ENCODE measurements at places on chromosomes 4 and X.

DNA sequence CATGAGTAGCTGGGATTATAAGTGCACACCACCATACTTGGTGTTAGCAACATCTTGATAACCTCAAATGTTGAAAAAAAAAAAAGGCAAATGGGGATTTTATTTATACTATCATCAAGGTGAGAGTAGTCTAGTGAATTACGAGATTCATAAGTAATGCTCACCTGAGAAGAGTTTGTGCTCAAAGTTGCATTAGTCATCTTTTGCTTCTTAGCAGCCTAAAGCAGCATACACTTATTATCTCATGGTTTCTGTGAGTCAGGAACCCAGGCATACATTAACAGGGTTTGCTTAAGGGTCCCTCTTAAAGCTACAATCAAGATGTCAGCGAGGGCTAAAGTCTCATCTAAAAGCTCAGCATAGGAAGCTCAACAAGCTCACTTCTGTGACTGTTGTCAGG lies 8.2 kb upstream of the EXOSC9 start:
- DNase-seq = no peak

GRCh38 chrX:99413317-99413716 lies 996.8 kb downstream of the PCDH19 start:
- no peak for DNase-seq

DNA sequence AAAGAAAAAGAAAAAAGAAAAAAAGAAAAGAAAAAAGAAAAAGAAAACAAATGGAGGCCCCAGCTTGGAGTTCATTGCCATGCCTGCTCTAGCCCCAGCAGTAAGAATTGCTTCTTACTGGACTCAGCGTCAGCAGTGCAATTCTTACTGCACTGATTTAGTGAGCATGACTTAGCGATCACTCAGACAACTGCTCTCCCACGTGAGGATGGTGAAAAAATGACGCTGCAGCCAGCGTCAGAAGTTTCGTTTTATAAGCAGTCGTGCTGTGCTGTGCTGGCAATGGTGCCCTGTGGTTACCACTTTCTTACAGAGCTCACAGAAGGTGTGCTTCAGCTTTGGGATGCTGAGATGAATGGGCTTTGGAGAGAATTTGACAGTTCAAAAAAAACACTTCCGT lies 68.3 kb upstream of the DDX3X start:
- no peak for DNase-seq

- DNase-seq = no peak
These were observed 239.0 kb upstream of the HTR2C start for GRCh38 chrX:114344756-114345349.

- DNase-seq = no peak
These were observed 32.9 kb downstream of the STIM2 start for GRCh38 chr4:26893491-26893890.

GRCh38 chr4:41992967-41993857 lies 2.9 kb downstream of the SLC30A9 start:
- DNase-seq = no peak

- DNase-seq = no peak
These were observed 653.0 kb upstream of the BOD1L1 start for GRCh38 chr4:14280567-14280966.

GRCh38 chrX:2871831-2872230 lies 43.1 kb downstream of the GYG2 start:
- DNase-seq = no peak

DNA sequence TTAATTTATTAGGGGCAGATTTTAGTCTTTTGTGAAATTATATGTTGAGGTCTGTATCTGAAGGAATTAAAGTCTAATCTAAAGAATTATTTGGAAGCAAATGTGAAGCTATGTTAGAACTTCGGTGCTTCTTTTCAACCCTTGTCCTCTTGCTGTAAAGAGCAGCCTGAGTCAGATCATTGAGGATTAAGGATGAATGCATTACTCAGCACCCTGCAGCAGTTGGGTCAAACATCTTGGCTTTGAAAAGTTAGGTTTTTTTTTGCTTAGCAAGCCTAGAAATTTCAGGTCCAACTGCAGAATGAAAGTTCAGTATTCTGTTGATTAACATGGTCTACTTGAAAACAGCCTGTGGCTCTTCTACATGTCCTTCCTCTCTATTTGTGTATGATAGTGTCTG lies 57.6 kb downstream of the SLC4A4 start:
- DNase-seq = no peak

GRCh38 chr4:99983289-99983943 lies 33.3 kb upstream of the H2AZ1 start:
- no peak for DNase-seq

- no peak for DNase-seq
These were observed 145.1 kb downstream of the ANTXR2 start for GRCh38 chr4:79927931-79928330.

- DNase-seq = no peak
These were observed 133.6 kb downstream of the CBLL2 start for GRCh38 chrX:22406201-22406737.

GRCh38 chr4:91894006-91894405 lies 409.8 kb upstream of the GRID2 start:
- DNase-seq = no peak

GRCh38 chr4:183932576-183932975 lies 27.5 kb downstream of the STOX2 start:
- DNase-seq = no peak

- DNase-seq = no peak
These were observed 434.9 kb downstream of the PDGFC start for GRCh38 chr4:156536661-156537060.

GRCh38 chr4:82629238-82630000 lies 67.6 kb upstream of the TMEM150C start:
- no peak for DNase-seq

- DNase-seq = no peak
These were observed 104.5 kb upstream of the MAOA start for GRCh38 chrX:43551590-43551989.

GRCh38 chr4:57074744-57075143 lies 35.4 kb downstream of the IGFBP7 start:
- DNase-seq = no peak

- DNase-seq = no peak
These were observed 66.3 kb upstream of the PUDP start for GRCh38 chrX:7214251-7214650.

Measured in stimulated activated CD8-positive, alpha-beta memory T cell treated with anti-CD3 and anti-CD28 coated beads, Interleukin-7, amount 100 ng/mL, for 1 hour (primary cell).